IMR-90 (cell line): ENCODE measurements at places on chromosomes 4 and X. TPM values are rescaled to one million over a fixed set of nuclear protein-coding genes. Genes with fewer than 3 reads are reported as not detected.

DNA sequence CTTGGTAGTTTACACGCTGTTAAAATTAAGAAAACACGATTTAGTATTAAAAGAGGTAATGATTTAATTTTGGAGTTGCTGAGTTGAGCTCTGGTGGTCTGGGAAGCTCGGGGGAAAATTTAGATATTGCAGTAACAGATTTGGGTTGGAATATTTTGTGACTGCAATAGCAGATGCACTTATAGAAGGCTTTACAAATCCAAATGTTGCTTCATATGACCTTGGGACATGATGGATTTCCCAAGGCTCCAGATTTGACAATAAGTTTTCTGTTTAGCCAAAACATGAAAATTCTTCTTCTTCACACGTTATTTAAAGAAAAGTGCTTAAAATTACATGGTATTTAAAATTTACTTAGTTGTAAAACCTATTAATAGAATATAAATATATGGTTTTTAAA lies 302.0 kb downstream of the SPRY1 start:
- no peak for DNase-seq

DNA sequence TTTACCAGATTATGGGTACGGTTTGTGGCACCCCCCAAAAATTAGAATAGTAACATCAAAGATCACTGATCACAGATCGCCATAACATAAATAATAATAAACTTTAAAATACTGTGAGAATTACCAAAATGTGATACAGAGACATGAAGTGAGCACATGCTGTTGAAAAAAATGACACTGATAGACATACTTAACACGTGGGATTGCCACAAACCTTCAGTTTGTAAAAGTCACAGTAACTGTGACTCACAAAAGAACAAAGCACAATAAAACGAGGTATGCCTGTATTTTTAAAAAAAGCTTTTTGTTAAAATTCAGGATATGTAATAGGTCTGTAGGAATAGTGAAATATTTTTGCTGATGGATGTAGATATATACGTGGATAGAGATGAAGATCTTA lies 93.4 kb downstream of the TET2 start:
- no peak for DNase-seq

DNA sequence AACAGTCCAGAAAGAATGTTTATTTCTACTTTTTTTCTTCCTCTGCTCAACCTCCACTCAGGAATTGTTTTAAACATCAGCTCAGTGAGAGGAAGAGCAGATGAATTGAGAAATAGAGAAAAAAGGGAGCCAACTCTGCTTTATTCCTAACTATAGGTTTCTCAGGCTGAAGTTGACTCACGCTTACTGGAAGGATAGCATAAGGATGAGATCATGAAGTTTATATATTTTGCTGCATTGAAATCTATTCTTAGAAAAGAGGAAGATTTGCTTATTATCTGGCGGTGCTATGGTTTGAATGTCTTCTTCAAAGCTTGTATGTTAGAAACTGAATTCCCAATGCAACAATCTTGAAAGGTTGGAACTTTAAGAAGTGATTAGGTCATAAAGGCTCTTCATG lies 1673.4 kb upstream of the PCDH7 start:
- DNase-seq, result peak; percentile 93

The CCKAR gene
- total RNA-seq, result not detected in 2 replicates

GRCh38 chrX:40471965-40472648 lies 108.7 kb upstream of the ATP6AP2 start:
- DNase-seq, result peak; percentile 84

DNA sequence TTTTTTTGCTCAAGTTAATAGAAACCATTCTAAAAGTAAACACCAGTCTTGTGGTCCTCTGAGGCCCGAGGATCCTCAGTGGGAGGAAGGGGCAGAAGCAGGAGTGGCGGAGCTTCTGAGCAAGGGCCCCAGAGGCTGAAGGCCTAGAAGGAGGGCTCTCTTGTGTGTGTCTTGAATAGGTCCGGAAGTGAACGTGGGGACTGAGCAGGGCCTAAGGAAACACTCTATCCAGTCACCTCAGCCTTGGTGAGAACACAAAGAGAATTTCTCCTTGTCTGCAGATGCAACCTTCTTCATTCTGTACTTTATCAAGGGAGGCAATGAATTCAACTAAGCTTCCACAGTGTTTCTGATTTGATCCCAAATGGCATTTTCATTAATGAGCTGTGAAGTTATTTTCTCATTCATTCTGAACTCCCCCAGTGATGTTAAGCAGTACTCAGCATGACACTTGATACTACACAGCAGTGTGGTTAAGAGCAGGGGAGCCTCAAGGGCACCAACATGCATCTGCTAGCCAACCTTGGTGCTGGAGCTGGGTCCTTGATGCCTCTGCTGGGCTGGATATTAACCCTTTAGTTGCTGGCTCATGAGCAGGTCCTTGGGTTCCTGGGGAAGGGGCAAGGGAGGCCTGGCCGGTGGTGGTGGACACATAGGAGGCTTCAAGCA lies 64.7 kb downstream of the RBM47 start:
- no peak for DNase-seq

The MAGEA11 gene
- not detected in 2 replicates for total RNA-seq

DNA sequence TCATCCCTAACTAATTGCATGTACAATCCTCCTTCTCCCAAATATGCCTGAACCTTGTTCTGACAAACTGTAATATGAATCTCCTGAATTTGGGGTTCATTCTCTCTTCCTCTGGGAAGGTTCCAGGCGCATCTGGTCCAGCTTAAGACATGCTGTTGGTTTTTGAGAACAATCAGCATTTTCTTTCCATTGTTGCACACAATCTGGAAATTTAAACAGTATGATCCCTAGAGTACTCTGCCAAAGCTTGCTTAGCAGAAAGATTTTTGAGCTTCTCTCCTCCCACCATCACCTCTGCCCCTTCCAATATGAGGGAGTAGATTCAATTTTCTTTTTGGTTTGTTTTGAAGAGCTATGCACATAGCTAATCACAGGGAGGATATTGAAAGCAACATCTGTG lies 50.1 kb downstream of the SRPX start:
- no peak for DNase-seq

GRCh38 chrX:155995321-155995875 lies 2.1 kb upstream of the IL9R start:
- no peak for DNase-seq

GRCh38 chr4:165540206-165540830 lies 161.5 kb downstream of the CPE start:
- DNase-seq, result no peak

DNA sequence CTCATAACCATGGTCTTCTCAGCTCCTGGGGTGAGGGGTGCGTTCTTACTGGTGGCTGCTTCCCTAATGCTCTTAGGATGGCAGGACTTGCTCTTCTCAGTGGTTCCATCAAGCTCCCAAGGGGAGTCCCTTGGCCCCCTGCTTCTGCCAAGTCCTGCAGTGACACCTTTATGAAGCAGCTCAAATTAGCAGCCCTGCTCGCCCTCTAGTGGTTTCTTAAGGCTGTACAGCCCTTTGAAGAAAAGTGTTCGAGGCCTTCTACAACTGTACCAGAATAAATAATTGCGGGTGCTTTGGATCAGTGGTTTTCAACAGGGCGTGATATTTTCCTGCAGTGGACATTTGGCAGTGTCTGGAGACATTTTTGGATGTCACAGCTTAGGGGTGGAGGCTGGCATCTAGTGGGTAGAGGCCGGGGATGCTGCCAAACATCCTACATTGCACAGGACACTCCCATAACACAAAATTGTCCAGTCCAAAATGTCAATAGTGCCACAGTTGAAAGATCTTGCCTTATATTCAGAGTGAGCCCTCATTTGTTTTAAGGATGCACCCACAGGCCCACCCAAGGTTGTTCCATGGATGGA lies 204.7 kb upstream of the S100G start:
- DNase-seq, result peak; percentile 47

DNA sequence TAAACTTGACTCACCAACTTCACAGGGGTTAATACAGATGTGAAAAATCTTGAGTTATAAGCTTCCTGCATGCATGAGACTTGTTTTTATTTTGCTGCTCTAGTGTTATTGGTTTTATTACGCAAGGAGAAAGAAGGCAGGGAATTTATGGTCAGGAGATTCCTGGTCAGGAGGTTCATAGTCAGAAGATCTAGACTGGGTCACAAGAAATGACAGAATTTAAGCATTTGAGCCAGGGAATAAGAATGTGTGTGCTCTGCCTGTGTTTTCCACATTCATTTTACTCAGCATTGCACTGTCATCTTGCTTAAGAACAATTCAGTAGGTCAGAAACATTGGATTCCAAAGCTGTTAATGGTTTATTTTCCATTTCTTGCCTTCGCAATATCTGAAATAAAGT lies 2522.1 kb downstream of the ARAP2 start:
- DNase-seq, result no peak

The IL3RA gene
- total RNA-seq, result not detected in 2 replicates

DNA sequence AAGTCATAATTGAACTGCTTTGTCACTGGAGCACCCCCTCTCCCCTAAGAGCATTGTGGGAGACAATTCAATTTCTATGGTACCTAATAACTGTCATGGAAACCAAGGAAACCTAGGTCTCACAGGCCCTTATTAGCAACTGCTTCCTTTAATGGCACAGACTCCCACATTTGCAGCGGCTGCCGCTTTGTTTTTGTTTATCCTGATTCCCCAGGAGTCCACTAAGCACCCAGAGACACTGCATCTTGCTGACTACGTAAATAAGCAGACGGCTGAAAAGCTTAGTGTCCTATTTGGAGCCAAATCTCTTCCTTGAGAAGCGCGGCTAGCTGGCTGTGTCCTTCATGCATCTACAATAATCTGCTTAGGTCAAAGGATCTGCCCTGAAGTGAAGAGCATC lies 494.4 kb downstream of the TMA16 start:
- DNase-seq, result no peak

- peak; percentile 36 for DNase-seq
Measured at GRCh38 chr4:1511441-1512041, 105.3 kb upstream of the NKX1-1 start.
